ENCODE measurements at places on chromosomes 6 and 20. TPM values are rescaled to one million over a fixed set of nuclear protein-coding genes. Genes with fewer than 3 reads are reported as not detected.

Gene MAP1LC3A
- 23.8 TPM for total RNA-seq

Gene SCUBE3
- 1.3 TPM for total RNA-seq

Gene STXBP5
- 33.7 TPM for total RNA-seq

Gene TP53TG5
- not detected for total RNA-seq

Gene SLC35D3
- total RNA-seq: not detected

Gene MUCL3
- not detected for total RNA-seq

Gene LY6G5C
- not detected for total RNA-seq

Gene RHAG
- 3.0 TPM for total RNA-seq

Gene MLN
- not detected for total RNA-seq

Gene CCDC167
- 15.1 TPM for total RNA-seq

Gene SULF2
- 68.0 TPM for total RNA-seq

Gene ELOVL4
- 2.7 TPM for total RNA-seq

Gene PPARD
- 10.6 TPM for total RNA-seq

Gene TDRD6
- total RNA-seq: 1.4 TPM

Gene HEY2
- 2.4 TPM for total RNA-seq

Gene MAS1
- not detected for total RNA-seq

Gene LRP11
- 38.5 TPM for total RNA-seq

Gene WFDC12
- not detected for total RNA-seq

Gene TSBP1
- not detected for total RNA-seq

Gene TXNDC5
- total RNA-seq: 156 TPM

Gene RAB5IF
- 54.2 TPM for total RNA-seq

Gene NFYA
- total RNA-seq: 27.8 TPM

Gene PTCRA
- total RNA-seq: 1.8 TPM

Gene NKX2-2
- 0.21 TPM for total RNA-seq

Gene PPP1R16B
- 4.6 TPM for total RNA-seq

Gene HDDC2
- total RNA-seq: 43.6 TPM

Gene JARID2
- 18.2 TPM for total RNA-seq

Gene CST4
- not detected for total RNA-seq

Gene ADGRF5
- 39.9 TPM for total RNA-seq

Gene MEI4
- 0.31 TPM for total RNA-seq

Gene FHL5
- total RNA-seq: 1.8 TPM

Gene ZFP57
- not detected for total RNA-seq

Gene HM13
- 44.3 TPM for total RNA-seq

Gene CDSN
- not detected for total RNA-seq

Gene HUS1B
- total RNA-seq: 0.92 TPM

Gene EZR
- 66.9 TPM for total RNA-seq

Gene FAM209B
- total RNA-seq: not detected

Gene KIF25
- 0.82 TPM for total RNA-seq

Gene C6orf52
- not detected for total RNA-seq

Gene NCOA6
- 11.7 TPM for total RNA-seq

Gene RSPH3
- total RNA-seq: 7.8 TPM

All from tongue (tissue), 3 donors.